ENCODE measurements at places on chromosomes 1 and 21.

DNA sequence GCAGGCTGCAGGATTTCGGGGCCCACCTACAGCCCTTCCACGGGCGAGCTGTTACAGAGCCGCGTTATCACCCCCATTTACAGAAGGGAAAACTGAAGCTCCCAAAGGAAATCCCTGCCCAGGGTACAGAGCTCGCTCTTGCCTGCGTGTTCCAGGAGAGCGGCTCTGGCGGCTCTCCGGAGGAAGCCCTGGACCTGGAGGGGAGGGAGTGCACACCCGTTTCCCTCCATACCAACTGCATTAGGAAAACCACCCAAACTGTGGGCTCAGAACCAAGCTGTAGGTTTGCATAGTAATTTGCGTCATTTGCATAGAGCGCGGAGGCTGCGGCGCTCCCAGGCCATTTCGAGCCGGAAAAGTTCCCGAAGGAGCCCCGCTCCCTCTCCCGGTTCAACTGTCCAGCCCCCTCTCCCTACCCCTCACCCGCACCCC lies 24.7 kb upstream of the ADGRB2 start:
- peak; percentile 20 for DNase-seq

DNA sequence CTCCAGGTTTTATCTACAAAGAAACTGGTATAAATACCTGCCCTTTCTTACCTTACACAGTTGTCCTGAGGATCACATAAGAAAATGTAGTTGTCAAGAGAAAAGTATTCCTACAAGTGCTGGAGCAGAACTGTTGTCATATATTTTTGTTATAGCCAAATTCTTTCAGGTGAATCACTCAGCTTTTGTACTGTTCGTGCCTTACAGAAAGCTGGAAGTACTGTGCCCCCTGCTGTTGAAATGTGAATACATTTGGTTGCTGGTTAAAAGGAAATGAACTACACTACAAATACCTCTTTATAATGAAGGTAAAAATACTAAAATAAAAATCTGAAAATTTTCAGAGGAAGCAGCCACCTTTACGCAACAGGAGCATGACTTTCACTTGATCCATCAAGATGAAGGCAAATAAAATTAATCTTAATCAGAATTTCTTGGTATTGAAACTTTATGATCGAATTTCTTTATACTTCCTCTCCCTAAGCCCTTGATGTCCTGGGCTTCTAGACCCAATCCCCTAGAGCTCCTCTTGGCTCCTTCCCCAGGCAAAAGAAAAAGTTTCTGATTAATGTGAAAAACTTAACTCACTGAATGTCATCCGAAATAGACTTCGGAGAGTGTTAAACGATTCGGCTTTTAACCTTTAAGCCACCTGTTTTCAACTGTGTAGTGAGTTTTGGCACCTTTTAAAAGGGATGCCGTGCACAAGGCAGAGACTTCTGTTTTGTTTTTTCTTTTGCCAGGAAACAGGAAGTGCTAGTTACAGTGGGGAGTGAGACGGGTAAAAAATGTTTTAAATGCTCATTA lies 12.5 kb downstream of the CHML start:
- peak; percentile 36 for DNase-seq

GRCh38 chr1:59768792-59769735 lies 45.7 kb upstream of the HOOK1 start:
- DNase-seq, result no peak

DNA sequence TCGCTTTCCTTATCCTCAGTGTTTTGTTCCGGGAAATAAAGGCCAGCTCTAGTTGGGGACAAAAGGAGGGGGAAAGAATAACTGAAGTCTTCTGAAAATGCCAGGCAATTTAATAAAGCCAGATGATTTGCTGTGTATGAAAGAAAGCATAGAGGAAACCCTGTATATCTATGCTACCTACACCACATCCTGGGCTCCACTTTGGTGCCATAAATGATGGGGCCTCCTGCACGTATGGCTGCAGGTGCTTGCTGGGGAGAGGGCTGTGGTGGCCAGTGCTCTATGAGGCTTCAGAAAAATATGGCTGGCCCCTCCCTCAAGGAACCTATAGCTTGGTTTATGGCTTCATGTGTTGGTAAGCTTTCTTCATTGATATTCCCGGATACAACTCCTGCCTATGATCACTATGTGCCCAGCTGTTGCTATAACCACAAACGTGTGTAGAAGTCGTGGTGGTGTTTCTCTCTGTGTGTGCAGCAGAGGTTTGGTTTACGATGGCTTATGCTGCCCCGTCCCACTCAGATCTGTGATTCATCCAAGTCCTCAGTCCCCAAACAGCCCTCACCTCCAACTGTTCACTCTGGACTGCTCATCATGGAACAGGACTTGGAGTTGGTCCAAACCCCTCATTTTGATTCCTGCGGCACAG lies 59.5 kb downstream of the BACE2 start:
- no peak for DNase-seq

DNA sequence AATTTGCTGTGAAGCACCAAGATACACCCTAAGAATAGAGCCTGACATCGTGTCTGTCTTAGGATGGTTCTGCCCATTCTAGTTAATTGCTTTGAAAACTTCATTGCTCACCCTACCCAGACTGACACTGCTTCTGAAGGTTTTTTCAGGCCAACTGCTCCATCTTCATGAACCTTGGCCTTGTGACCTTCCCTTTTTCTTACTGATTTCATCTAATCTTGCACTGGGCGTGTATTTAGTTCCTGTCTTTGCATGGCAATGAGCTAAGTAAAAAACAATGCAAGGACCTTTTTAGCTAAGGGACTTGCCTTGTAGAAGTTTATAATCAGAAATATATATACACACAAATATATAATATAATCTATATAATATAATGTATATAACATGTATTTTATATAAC lies 108.0 kb downstream of the PBX1 start:
- no peak for DNase-seq

DNA sequence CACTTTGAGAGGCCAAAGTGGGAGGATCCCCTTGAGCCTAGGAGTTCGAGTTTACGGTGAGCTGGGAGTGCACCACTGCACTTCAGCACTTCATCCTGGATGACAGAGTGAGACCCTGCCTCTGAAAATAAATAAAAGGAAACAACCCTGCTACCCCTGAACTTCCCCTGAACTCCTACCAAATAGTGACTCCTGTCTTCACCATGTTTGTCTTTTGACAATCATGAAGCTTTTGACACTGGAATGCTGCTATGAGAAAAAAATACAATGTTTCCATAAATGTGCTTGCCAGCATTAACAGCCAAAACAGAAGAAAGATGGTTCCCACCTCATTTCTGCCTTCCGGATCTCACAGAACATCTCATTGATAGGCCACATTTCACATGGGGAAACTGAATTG lies 10.4 kb downstream of the ZBTB8A start:
- DNase-seq, result no peak

- DNase-seq, result no peak
These were observed 633 bp downstream of the THEMIS2 start for GRCh38 chr1:27872802-27873551.

DNA sequence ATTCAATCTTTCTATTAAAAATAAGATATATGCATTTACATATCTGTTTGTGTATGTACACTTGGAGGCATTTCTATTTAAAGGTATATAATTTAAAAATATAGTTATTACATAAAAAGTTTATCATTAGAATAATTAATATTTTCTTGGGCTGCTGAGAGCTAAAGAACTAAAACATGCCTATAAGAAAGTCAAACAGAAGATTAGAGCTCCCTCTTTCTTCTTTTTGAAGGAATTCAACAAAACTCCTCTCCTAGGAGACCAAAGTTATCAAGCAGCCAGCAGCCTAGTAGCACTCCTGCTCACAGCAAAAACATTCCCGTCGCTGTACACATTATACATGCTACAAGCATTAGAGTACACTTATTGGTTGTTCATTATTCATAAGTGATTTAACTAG lies 216.4 kb downstream of the VAV3 start:
- DNase-seq, result no peak

- no peak for DNase-seq
These were observed 36.9 kb downstream of the ATP1B1 start for GRCh38 chr1:169143346-169143745.

- no peak for DNase-seq
These were observed 258.7 kb downstream of the DISC1 start for GRCh38 chr1:231885209-231885854.

DNA sequence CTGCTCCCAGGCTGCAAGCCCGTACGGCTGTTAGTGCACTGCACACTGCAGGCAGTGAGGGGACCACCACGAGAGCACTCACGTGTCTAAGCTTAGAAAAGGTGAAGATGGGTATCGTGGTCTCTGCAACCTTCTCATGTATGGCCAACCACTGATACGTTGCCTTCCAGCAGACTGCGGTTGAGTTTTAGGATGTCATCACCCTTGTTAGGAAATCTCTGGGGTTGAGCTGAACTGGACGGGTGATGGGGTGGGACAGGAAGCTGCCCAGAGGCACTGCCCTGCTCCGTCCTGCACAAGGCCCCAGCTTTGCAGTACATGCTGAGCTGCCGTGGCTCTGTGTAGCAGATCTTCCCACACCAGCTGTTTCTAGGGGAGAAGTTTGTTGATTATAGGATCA lies 43.3 kb downstream of the FAAP20 start:
- DNase-seq, result no peak

DNA sequence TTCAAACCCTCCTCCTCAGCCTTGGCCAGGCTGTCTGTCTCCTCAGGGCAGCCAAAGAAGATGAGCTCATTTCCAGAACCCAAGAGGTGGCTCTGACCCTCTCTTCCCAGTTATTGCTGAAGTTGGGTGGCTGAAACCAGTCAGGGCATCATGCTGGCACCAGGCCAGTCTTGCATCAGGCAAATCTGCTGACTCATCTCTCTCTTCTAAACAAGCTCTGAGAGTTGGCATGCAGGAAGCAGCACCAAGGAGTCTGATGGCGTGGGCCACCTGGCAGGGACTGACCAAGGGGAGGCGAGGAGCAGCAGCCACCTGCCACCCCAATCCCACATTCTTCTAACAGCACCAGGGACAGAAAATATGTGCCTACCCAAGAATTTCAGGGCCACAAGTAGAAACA lies 104.8 kb upstream of the ATP1A1 start:
- DNase-seq, result no peak

GRCh38 chr1:200873671-200874397 lies 1.1 kb downstream of the GPR25 start:
- no peak for DNase-seq

DNA sequence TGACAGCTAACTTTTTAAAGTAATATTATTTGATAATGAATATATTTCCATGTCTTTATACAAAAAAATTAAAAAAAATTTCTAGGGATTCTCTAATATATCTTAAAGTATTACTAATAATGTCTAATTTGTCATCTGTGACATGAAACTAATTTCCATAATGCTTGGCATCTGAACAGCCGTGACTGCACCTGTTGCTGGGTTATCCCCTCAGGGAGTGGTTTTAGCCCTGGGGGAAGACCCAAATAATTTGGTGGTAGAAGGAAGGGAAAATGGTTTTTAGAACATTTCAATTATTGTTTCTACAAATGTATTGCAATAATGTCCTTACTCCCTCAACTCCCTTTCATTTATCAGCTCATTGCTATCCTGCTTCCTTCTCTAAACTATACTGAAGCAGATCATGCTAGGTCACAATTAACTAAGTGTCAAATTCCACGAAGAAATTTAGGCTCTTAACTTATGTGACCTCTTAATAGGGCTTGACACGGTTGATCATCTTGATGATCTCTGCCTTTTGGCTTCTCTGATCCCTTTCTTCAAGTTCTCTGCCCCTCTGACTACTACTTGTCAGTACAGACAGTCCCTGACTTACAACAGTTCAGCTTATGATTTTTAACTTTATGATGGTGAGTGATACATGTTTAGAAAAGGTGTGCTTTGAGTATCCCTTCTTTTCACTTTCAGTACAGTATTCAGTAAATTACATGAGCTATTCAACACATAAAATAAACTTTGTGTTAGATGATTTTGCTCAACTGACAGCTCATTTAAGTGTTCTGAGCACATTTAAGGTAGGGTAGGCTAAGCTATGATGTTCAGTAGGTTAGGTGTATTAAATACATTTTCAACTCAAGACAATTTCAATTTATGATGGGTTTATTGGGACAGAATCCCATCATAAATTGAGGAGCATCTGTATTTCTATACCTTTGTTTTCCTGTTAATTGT lies 26.4 kb upstream of the DPH5 start:
- no peak for DNase-seq

DNA sequence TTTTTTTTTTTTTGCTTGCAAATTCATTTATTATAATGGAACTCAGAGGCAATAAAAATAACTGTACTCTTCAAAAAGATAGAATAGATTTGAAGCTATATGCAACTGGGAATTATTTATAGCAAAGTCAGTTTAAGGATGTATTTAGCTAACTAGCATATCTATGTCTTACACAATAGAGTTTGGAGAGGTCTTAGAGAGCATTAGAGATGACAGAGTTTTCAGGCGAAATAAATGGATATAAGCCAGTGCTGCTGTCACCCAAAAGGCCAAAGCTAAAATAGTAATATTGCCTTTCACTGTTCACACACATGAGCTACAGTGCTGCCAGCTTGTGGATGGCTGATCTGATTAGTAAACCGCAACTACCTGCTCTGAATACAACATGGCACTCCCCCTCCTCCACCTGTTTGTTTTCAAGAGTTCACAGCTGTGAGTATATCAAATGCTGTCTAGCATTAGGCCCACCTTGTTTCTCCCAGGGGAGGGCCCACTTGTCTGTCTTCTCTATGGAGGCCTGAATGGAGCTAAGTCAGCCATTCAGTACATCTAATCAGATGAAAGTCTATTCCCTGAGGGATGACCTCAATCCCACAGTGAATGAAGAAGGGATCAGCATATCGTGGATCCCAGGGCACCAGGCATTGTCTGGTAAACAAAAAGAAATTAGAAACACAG lies 25.2 kb upstream of the SSX2IP start:
- DNase-seq, result no peak

DNA sequence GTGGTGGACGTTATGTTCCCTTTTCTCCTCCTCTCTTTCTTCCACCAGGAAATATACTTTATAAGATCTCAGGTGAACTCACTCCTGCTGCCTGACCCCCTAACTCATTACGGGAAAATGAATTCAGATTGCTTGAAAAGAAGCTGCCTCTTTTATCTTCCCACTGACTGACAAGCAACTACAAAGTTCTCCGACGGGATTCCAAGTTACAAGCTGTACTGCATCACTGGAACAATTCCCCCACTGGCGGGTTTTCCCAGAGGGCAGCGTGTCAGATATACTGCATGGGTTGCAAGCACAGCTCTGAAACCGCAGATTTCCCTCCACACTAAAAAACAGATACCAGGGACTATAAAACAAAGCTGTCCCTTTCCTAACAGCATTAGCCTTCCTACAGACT lies 390.6 kb downstream of the KCTD3 start:
- no peak for DNase-seq

- DNase-seq, result no peak
These were observed 78.2 kb upstream of the F3 start for GRCh38 chr1:94619731-94620130.

DNA sequence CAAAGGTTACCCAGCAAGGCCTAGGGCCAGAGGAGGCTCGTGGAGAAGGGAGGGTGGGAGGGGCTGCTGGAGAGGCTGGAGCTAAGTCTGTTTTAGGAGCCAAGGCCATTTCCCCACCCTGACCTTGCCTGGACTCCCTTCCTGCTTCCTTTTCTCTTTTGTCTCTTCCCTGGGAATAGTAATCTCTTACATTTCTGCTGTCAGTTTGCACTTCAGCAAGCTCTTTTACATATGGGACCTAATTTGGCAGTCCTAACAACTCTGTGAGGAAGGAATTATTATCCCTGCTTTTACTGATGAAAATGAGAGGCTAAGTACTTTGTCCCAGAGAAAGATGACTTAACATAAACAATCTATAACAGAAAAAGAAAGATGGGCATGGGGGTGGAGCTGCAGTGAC lies 13.8 kb downstream of the OPTC start:
- no peak for DNase-seq

All from effector CD4-positive, alpha-beta T cell (primary cell).